ENCODE measurements at places on chromosomes 1 and 21.

- no peak for DNase-seq
Measured at GRCh38 chr1:14912839-14913481, 240.6 kb upstream of the TMEM51 start.

DNA sequence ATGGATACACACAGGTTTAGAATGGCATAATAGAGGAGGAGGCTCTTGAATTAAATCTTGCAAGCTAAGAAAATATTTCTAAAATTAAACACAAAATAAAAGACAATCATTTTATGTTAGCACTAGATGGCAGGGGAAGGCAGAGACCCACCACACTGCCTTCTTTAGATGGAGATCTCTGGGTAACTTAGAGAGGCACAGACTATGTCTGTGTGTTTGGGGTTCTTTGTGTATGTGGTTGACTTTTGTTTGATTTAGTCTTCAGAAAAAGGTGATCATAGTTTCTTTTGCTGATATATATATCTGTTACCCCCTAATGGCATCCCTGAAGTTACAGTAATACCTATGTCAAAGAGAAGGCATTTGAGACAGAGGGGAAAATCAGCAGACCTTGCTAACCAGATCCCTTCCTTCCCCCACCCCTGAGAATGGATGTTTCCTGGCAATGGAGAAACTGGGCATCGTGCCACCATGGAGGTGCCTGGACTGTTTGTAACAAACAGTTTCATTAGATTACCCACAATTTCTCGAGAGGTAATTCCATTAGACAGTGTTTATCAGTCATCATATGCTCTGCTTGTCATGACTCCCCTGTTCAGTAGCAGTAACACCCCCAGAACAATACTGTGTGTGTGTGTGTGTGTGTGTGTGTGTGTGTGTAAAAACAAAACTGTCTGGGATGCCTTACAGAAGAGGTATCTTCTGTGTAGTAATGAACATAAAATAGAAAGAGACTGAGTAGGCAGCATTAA lies 228.3 kb upstream of the DEPDC1 start:
- no peak for DNase-seq

GRCh38 chr1:145994391-145995120 lies 1.8 kb downstream of the TXNIP start:
- DNase-seq: peak; percentile 62

- no peak for DNase-seq
Measured at GRCh38 chr1:93820554-93821422, 58.2 kb downstream of the DNTTIP2 start.

DNA sequence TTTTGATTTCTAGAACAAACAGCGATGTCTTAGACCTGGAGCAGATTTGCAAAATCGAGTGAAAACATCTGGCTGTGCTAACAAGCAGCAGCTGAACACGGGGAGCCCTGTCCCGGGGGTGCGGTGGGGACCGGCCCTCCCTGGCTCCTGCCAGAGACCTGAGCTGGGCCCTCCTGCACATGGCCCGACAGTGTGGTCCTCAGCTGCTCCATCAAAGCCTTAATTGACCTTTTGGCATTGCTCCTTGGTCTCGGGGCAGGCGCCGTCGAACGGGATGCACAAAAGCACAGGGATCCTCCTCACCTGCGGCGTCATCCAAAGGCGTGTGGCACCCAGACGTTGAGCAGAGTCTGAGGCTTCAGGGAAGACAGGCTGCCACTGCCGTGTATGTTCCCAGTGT lies 73.2 kb downstream of the PRDM16 start:
- DNase-seq: no peak

DNA sequence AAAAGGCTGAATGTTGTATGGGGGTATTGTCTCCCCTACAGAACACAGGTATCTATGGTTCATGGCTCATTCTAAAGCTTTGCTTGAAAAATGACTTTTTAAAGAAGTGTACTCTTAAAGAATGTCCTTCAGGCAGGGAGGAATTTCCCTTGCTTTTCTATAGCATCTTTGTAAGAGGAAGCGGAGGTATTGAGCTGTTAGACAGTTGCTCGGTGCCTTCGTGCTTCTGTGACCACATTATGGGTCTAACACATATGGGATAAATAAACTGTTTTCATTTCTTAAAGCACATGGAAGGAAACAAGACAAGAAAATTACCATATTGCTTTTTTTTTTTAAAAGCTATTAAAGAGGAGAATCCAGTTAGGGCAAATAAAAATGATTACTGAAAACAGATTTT lies 182.9 kb downstream of the NTNG1 start:
- DNase-seq: no peak

DNA sequence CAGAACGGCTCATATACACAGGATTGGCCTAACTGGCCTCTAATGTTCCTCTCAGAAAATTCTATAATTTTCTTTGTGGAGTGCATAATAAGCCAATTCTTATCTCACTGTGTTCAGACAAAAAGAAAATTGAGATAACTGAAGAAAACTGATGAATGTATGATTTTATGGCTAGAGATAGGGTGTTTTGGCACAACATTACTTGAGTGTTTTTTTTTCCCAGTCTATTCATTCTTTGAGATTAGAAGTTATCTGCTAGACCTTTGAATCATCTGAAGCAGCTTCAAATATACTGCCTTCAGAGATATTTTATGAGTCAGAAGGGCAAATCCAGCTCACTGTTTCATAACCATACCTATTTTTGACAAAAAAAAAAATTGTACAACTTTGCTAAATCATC lies 85.6 kb downstream of the VAV3 start:
- DNase-seq: no peak

DNA sequence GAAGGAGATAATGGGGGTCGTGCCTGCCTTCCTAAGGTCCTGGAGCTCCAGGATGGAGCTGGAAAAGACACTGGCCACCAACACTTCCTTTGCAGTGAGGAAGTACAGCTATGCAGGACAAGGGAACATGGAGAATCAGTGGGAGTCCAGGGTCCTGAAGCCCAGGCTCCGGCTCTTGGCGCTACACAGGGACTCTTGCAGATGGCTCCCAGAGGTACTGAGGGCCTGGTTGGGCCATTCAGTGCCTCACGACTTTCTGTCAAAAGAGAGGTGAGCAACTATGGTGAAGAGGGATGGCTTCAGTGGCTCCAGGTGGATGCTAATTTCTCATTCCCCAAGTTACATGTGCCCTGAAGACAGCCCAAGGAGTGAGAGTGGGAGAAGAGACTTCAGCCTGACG lies 1.8 kb upstream of the ETNK2 start:
- no peak for DNase-seq

DNA sequence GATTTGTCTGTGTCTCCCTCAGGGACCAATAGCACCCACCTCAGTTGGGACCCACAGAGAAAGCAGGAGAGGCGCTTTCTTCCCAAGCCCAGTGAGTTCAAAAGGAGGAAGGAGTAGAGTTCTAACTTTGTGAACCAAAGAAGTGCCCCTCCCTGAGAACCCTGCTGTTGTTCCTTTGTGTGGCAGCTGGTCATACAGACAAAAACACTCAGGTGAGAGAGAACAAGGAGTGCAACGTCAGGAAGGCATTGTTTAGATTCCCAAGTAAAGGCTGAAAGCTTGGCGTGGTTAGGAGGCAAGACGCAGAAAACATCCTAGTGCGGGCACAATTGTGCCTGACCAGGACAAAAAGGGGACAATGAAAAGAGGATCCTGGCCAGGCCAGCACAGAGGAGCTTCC lies 654.6 kb downstream of the KIF26B start:
- no peak for DNase-seq

- DNase-seq: no peak
Measured at GRCh38 chr21:26457817-26458216, 115.3 kb downstream of the CYYR1 start.

DNA sequence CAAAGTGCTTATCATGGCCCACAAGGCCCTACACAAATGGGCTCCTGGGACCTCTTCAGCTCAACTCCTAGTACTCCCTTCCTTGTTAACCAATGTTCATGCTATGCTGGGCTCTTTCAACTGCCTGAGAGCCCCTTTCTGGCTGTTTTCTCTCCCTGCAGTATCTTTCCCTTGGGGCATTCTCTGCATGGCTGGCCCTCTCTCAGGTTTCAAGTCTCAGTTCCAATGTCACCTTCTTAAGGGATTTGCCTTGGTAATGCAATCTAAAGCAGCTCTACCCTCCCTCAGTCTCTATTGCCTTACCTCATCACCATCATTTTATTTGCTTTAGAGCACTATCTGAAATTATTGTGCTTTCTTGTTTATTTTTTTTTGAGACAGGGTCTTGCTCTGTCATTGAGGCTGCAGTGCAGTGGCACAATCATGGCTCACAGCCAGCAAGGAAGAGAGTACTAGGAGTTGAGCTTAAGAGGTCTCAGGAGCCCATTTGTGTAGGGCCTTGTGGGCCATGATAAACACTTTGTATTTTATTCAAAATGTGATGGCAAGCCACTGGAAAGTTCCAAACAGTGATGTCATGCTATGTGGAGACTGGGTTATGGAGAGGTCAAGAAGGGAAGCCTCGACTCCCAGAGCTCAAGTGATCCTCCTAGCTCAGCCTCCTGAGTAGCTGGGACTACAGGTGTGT lies 63.4 kb upstream of the SRSF10 start:
- DNase-seq: no peak

DNA sequence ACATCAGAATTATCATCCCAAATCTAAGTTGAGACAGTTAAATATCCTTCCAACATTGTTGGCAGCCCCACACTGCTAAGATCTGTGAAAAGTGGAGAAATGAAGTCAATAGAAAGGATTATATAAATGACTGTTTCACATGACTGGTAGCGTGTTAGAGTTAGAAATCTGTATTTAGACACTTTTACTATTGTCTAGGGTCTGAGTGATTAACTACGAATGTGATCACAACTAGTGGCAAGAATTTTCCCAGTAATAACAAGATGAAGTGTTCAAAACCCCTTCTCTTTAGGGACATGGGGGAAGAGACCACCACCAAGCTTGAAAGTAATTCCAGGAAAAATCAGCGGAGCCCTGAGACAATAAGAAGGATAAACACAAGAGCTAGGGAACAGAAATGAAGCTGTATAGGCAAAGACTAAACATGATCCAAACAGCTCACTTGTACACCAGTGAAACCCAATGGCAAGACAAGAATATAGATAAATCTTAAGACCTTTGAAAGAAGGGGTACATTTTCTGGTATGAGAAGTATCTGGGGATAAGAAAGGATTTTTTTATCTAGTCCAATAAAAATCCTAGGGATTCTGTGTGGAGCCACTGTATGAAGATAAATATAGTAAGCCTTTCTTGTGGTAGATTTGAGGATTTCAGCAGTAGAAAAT lies 646.6 kb upstream of the USP24 start:
- no peak for DNase-seq

- no peak for DNase-seq
Measured at GRCh38 chr1:163912170-163912884, 590.6 kb downstream of the NUF2 start.

- DNase-seq: no peak
Measured at GRCh38 chr1:209455145-209455544, 128.4 kb upstream of the CAMK1G start.

DNA sequence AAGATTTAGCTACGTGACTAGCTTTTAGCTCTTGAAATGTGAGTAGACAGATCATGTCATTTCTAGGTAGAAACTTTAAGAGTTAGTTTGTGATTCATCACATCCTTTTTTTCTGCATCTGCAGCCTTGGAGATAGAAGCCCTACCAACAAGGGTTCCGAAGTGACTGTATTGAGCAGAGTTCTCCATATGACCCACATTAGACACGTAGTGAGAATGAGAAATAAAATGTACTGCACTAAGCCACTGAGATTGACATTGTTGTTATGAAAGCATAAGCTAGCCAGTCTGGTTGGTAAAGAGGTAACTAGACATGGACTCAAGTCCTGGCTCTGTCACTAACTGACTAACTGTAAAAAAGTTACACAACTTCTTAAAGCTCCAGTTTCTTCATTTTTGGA lies 296.1 kb downstream of the PDE4B start:
- no peak for DNase-seq

GRCh38 chr1:34685225-34685624 lies 69.6 kb upstream of the GJB5 start:
- DNase-seq: no peak

DNA sequence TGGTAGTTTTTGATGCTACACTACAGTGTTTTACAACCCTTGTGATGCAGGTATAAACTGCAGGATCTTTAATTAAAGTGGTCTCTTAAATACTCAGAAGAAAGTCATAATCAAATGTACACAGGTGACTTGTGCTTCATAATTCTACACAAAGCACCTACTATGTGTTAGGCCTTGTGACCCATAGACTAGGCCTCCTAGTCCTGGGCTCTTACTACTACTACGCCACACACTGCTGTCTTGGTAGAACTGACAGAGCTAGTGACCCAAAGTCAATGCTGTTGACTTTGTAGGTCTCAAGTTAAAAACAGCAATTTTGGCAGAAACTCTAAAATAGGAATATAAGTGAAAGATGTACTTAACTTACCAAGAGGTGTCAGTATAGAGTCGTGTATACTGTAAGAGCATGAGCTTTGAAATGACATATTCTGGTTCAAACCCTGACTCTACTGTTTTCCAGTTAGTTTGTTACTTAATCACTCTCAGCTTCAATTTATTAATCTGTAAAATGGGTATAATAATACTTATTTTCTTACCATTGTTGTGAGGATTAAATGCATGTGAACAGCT lies 48.6 kb upstream of the LMO4 start:
- no peak for DNase-seq
